ENCODE measurements at places on chromosomes 7 and 10.

GRCh38 chr7:366161-366803 lies 76.3 kb downstream of the FOXL3 start:
- no peak for DNase-seq

- no peak for DNase-seq
Observed at GRCh38 chr7:134443396-134444070, 15.4 kb downstream of the AKR1B1 start.

- no peak for DNase-seq
Observed at GRCh38 chr7:33824911-33825459, 80.4 kb upstream of the BMPER start.

DNA sequence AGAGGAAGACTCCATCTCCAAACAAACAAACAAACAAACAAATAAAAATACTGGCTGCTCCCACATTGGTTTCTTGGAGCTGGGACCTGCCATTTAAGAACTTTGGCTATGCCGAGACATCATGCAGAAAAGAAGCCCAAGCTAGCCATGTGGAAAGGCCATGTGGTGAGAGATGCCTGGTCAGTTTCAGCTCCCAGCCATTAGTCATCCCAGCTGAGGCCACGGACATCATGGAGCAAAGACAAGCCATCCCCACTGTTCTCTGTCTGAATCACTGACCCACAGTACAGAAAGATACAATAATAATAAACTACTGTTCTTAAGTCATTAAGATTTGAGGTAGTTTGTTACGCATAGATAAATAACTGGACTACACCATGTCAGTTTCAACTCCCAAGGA lies 70.0 kb upstream of the PCBD1 start:
- no peak for DNase-seq

- DNase-seq, result no peak
Observed at GRCh38 chr10:2611603-2612002, 455.7 kb upstream of the PFKP start.

DNA sequence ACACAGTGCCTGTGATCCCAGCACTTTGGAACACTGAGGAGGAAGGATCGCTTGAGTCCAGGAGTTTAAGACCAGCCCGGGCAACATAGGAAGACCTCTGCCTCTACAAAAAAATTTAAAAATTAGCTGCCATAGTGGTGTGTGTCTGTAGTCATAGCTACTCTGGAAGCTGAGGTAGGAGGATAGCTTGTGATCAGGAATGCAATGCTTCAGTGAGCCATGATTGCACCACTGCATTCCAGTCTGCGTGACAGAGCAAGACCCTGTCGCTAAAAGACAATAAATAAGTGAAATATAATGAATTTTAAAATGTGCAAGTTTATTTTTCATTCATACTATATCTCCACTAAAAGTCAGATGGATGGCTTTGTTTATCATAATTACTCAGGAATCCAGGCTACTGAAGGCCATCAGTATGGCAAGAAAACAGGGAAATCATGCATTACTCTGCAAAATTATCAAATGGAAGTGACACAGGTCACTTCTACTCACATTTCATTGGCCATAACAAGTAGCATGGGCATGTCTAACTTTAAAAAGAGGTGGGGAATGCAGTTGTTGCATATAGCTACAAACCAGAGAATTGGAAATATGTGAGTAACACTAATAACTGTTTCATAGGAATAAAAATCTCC lies 32.9 kb upstream of the FAM3C start:
- no peak for DNase-seq

GRCh38 chr7:98315318-98315993 lies 34.0 kb downstream of the BRI3 start:
- DNase-seq, result no peak

GRCh38 chr10:3554121-3554522 lies 230.9 kb downstream of the KLF6 start:
- DNase-seq, result no peak

- no peak for DNase-seq
Observed at GRCh38 chr10:114306116-114306973, 67.3 kb downstream of the VWA2 start.

DNA sequence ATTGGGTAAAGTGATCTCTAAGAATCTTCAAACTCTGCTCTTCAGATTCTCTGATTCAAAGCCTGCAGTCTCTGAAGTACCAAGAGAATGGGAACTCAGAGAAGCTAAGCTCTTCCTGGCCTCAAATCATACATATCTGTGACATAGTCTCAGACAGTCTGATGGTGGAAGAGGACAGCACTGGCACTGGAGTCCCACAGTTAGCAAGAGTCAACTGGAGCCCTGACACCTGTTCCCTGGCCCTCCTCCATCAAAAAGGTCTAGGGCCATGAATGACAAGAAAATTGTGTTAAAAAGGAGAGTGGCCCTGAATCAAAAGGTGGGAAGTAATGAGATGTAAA lies 37.7 kb downstream of the PRSS2 start:
- DNase-seq, result no peak

GRCh38 chr10:113059371-113059780 lies 109.3 kb downstream of the TCF7L2 start:
- DNase-seq, result no peak

- no peak for DNase-seq
Observed at GRCh38 chr7:30741289-30741688, 10.6 kb upstream of the INMT start.

- DNase-seq, result no peak
Observed at GRCh38 chr10:33655165-33655815, 320.8 kb upstream of the NRP1 start.

DNA sequence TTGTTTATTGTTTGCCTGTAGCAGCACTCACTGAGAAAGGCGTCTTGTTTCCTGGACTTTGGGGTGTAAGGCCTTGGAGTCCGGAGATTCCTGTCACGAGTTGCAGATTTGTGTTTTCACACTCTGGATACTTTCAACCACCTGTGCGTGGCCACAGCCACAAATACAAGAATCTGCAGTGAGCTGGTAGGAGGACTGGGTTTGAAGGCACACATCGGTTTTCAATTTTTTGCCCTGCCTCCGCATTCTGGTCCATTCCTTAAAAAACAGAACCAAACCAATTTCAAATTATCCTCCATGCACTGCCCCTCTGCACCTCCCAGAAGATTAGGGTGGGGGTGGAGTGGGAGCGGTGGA lies 619 bp downstream of the EXOC4 start:
- DNase-seq, result no peak

DNA sequence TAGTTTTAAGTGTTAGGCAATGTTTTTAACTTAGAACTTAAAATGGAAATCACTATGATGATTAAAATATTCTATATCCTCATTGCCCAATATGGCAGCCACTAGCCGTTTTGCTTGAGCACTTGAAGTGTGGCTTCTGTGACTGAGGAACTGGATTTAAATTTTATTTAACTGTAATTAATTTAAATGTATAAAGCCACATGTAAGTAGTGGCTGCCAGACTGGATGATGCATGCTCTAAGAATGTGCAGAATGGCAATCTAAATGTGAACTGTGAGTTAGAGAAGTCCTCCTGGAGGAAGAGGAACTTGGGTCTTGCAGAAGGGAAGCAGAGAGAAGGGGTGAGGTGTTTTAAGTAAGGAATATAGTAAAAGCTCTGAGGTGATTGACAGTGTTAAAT lies 451.4 kb downstream of the SUGCT start:
- DNase-seq, result no peak

- DNase-seq, result no peak
Observed at GRCh38 chr7:14886533-14886932, 16.0 kb downstream of the DGKB start.

DNA sequence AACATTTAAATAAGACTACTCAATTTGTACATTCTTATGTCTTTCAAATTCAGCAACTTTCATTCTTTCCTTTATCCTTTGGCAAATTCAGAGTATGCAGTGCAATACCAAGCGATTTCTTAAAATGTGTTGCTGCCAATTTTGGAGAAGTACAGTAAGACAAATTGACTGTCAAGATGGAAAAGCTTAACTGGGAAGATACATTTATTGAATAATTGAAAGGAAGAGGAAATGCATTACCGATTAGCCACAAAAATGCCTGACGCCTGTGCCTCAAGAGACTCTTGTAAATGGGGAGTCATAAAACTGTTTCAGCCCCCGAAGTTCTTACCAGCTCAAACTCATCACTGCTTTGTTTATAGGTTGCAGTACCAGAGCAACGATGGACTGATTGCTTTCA lies 373.3 kb upstream of the GALNT17 start:
- no peak for DNase-seq

DNA sequence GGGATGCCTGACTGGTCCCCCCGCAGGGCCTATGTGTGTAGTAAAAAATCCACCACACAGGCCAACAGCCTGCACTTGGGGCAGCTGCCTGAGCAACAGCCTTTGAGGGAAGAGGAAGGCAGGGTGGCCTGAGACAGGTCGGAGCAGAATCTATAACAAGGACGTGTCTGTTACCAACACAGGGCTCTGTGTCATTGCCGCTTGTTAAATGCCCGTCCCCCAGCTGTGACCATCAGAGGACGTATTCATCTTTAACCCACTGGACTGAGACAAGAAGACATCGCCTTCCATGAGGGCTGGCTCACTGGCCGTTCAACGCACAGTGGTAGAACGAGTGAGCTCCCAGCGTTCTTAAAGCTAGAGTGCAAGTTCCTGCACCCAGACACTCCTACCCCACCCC lies 7.8 kb downstream of the PDIA4 start:
- no peak for DNase-seq

GRCh38 chr10:101441541-101442455 lies 87.8 kb downstream of the BTRC start:
- DNase-seq, result peak; percentile 62

GRCh38 chr10:70743430-70743788 lies 41.8 kb downstream of the TBATA start:
- no peak for DNase-seq

GRCh38 chr7:128422842-128423241 lies 13.1 kb upstream of the IMPDH1 start:
- DNase-seq, result no peak

DNA sequence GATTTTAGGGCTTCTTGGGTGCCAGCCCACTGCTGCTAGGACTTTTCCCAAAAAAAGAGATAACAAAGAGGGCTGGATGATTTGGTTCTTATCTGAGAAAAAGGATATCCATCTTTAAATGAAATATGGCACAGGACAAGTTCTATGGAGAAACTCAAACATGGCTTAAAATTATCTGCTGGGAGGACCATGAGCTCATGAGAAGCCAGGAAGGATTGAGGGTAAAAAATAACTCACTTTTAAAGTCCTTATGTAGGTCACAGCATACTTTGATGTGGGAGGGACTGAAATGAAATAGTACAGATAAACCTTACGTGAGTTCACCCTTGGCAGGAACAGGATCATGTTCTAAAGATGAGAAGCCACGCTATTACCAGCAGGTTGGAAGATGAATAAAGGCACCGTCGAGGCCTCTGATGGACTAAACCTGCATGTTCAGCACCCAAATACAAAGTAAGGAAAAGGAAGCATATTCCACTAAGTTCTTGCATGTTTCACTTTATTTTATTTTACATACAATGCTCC lies 369.2 kb upstream of the KLF6 start:
- DNase-seq, result no peak

GRCh38 chr10:88459530-88459929 lies 123.6 kb downstream of the RNLS start:
- no peak for DNase-seq

- no peak for DNase-seq
Observed at GRCh38 chr7:29142021-29142727, 4.2 kb downstream of the CPVL start.

Measured in NCI-H2081 treated with DMSO at 0.1 percent for 48 hours (cell line).